Cardiac septum (tissue), 1 donor: ENCODE measurements at places on chromosomes 16 and 17. TPM values are rescaled to one million over a fixed set of nuclear protein-coding genes. Genes with fewer than 3 reads are reported as not detected.

DNA sequence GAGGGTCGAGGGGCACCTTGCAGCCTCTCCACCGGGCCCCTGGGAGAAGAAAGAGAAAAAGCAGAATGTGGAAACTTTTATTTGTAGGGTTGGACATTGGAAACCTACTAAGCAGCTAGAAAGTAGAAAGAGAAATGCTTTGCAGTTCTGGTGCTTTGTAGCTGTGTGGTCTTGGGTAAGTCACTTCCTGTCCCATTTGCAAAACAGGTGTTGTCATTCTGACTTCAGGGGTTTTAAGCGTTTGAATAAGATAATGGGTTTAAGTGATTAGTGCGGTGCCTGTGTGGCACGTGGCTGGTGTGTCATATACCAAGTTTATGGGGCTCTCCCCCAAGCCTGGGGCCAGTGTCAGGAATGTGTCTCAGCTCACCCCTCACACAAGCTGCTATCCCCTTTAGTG is 1.6 kb downstream of the CA4 start:
- no peak for DNase-seq

GRCh38 chr16:75745823-75746222 is 19.5 kb upstream of the CPHXL start:
- DNase-seq = no peak

GRCh38 chr17:49130891-49131290 is 1.7 kb upstream of the B4GALNT2 start:
- DNase-seq = no peak

- no peak for DNase-seq
Measured at GRCh38 chr17:11274106-11274505, 33.1 kb downstream of the SHISA6 start.

GRCh38 chr16:14172200-14172809 is 101.2 kb downstream of the MRTFB start:
- no peak for DNase-seq

EFNB3 gene
- total RNA-seq = 0.78 TPM

SMIM36 gene
- total RNA-seq = not detected

SLC9A5 gene
- total RNA-seq = 1.1 TPM
